SK-N-SH treated with all-trans-retinoic acid at 6 μM for 48 hours (cell line): ENCODE measurements at places on chromosomes 7 and 10.
A peak's percentile ranks its signal among the peaks of the same experiment; 100 is the strongest.

- no peak for ATAC-seq
These were observed 982.8 kb upstream of the SORCS1 start for GRCh38 chr10:108147346-108147745.

GRCh38 chr10:17622061-17622460 lies 4.9 kb upstream of the HACD1 start:
- no peak for ATAC-seq

DNA sequence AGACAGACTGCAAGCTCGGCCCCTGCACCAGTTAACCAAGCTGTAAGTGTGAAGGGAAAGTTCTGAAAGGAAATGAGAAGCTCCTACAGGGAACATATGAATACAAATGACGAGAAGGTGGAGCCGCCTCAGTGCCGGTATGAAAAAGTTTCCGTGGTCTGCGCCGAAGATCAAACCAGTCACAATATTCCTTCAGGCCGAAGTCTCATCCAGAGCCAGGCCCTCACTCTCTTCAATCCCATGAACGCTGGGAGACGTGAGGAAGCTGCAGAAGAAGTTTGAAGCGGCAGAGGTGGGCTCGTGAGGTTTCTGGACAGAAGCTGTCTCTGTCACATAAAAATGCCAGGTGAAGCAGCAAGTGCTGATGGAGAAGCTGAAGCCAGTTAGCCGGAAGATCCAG lies 71.9 kb downstream of the CFAP46 start:
- no peak for ATAC-seq

GRCh38 chr10:64368298-64368697 lies 847.1 kb downstream of the REEP3 start:
- no peak for ATAC-seq

DNA sequence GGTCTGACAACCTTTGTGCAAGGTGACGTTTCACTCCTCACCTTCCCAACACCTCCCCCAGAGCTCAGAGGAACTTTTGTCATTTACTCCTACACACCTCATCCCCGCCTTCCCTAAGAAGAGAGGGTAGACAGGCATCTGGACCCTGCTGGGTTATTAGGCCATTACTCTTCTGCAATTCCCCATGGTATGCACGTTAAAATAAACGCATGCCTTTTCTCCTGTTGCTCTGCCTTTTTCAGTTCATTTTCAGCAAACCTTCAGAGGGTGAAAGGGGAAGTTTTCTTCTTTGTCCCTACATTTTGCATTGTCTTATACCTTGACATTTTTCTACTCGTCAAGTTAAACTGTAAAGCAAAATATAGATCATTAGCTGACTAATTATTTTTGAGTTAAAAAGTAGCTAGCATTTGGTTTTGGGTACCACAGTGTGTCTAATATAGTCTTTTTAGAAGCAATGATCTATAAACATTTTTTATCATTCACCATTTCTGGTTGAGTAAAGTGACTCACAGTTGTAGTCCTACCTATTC lies 10.5 kb upstream of the EDRF1 start:
- no peak for ATAC-seq

- no peak for ATAC-seq
These were observed 705 bp downstream of the SLF2 start for GRCh38 chr10:100913470-100913865.

GRCh38 chr7:104240401-104240800 lies 32.6 kb upstream of the ORC5 start:
- ATAC-seq = no peak

DNA sequence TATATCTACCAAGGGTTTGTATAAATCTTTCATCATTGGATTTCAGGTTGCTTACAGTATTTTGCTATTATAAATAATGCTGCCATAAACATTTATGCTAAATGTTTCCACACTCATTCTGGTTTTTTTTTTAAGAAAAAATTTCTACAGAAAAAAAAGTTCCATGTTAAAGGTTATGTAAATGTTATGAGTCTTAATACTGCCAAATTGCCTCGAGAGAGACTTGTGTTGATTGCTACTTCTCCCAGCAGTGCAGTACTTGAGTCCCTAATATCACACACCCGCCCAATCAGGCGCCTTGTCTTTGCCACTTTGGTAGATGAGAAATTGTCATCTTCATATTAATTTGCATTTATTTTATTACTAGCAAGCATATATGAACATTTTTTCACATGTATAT lies 96.7 kb upstream of the TMEM26 start:
- no peak for ATAC-seq

GRCh38 chr7:101597941-101598340 lies 31.2 kb downstream of the MYL10 start:
- no peak for ATAC-seq

DNA sequence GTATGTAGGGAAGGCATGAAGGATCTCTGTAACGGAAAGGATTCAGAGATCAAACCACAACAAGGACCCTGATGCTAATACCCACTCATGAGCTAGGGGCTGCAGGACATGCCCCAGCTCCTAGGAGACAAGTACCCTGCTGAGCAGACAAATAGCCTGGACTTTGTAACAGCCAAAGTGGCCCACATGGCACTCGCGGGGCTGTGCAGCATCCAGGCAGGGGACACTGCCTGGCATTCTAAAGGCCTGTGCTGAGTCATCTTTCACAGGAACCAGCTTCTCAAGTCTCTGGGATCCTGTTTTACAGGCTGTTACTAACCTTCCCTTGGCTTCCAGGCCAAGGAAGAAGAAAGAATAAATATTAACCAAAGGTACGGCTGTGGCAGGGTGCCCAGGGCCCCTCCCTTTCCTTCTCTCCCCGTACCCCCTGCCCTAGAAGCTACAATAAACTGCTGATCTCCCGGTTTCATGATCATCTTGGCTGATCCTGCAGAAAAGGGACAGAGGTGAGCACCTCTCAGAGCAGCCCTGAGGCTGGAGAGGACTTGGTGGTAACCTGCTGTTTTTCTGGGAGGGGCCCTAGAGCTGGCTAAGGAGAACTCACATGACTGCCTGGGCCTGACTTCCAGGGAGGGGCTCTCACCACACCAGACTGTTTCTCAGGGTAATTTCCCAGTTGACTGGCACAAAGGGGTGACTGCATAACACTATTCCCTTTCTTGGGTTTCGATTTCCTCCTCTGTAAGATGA lies 4.2 kb upstream of the RPEL1 start:
- ATAC-seq = peak; percentile 77

GRCh38 chr7:111429781-111430180 lies 132.5 kb downstream of the IMMP2L start:
- ATAC-seq = no peak

DNA sequence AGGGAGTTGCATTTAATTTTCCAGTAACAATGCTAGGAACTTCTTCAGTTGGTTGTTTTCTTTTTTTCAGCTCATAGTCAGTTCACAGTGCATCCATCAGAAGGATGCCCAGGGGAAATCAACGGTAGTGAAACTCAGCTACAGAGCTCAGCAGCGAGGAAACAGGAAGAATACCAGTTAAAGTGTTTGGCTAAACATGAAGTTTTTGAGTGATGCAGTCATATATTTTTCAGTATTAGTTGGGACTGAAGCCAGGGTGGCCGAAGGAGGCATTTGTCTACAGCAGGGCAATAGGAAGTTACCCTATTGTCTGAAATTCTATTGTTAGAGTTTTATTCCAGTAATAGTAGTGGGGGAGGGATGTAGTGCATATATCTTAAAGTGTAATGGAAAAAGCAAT lies 45.3 kb upstream of the MALRD1 start:
- no peak for ATAC-seq

DNA sequence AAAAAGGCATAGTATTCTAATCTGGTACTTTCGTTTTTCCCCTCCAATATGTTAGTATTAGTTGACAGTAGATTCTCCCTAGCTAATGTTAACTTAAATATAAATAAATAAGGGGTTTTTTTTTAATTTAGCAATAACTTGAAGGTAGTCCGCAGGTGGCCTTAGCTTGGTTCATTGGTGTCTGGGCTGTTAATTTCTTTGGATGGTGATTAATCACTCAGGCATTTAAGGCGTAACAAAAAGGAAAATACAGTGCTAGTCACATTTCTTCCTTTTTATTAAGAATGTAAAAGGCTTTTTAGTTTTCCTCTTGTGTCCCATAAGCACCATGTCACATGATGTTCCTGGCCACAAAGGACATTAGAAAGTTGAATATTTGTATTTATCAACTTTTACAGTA lies 161.0 kb upstream of the POT1 start:
- no peak for ATAC-seq

- ATAC-seq = no peak
These were observed 37.8 kb upstream of the COBL start for GRCh38 chr7:51354434-51354833.

DNA sequence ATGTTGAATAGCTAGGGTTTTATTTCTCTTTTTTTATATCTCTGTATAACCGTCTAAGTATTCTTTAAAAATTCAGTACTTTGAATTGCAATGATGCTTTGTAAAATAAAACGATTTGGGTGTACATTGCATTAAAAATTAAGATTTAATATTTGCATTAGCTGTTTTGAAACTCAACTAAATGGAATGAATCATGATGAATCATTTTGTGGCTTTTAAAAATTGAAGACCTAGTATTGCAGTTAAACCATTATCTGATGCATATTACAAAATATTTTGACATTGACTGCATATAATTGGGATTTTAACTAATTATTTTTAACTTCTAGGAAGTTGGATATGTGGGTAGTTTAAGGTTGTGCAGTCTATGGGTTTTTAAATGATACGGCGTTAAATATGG lies 314.0 kb downstream of the CDK14 start:
- ATAC-seq = peak; percentile 64

DNA sequence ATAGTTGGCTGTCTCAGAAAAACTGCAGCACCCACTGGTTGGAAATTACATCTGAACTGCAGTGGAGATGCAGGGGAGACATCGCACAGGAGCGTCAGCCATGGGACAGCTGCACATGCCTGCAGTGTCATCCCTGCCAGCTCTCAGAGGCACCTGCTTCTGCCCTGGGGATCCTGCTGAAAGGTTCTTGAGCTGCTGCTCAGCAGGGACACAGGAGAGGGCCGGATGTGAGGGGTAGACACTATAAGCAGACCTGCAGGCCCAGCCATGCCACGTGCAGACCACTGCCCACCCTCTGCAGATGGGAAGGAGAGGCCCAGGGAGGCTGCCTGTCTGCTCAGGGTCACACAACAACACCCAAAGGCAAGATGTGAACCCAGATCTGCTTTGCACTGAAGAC lies 601.4 kb downstream of the DNAJB6 start:
- no peak for ATAC-seq

GRCh38 chr10:78802431-78802830 lies 266.3 kb upstream of the ZMIZ1 start:
- peak; percentile 4 for ATAC-seq

DNA sequence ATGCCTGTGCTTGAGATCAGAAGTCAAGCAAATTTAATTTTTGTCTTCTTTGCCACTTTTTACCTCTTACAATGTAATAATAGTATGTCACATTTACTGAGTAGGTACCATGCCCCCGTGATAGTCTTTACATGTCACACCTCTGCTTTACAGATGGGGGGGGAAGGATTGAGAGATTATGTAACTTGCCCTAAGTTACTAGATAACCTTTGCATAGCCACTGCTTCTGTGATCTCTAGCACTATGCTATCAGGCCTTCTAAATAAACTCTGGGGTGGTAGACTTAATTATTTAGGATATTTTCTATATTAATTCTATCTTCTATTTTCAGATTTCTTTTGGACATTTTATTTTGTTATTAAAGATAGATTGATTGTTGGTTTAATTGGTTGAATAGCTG lies 514.4 kb downstream of the SUGCT start:
- no peak for ATAC-seq

DNA sequence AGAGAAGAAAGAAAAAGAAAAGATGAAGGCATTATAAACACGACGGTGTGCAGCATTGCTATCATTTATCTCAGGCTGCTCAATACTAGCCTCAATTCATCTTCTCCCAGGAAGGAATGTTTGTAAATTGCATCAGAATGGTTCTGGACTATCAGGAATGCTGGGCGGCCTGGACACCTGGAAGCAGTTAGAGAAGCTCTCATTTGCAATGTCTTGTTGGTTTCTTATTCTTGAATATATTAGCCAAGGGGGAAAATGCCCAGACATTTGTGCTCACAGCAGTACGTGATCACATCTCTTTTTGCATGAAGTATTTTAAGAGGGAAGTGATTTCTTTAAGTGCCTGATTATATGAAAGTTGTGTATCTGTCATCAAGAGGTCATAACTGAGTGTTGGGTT lies 85.6 kb upstream of the IMMP2L start:
- no peak for ATAC-seq

- ATAC-seq = no peak
These were observed 47.4 kb downstream of the KCND2 start for GRCh38 chr7:120320218-120320961.

GRCh38 chr7:39183796-39184195 lies 206.1 kb downstream of the POU6F2 start:
- ATAC-seq = no peak

GRCh38 chr10:48450741-48451466 lies 144.4 kb downstream of the MAPK8 start:
- no peak for ATAC-seq

GRCh38 chr7:14389595-14389994 lies 400.1 kb upstream of the ETV1 start:
- ATAC-seq = no peak

DNA sequence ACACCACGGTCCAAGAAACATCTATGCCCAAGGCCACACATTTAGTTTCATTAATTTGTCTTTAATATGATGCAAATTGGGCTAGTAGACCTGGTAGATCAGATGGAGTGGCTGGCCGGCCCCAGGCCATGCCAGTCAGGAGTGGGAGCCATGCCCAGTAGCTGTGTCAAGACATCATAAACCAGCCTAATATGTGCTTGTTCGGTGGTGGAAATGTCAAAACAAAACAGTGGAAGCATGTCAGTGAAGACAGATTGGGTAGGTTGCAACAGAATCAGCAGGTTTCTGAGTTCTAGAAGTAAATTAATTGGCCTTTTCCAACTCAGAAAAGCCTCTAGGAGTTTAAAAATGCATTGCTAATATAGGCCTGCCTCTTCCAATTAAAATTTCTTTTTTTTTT lies 124.7 kb downstream of the NRP1 start:
- ATAC-seq = no peak

GRCh38 chr10:48780341-48780740 lies 95.7 kb downstream of the WDFY4 start:
- ATAC-seq = no peak

- no peak for ATAC-seq
These were observed 1.9 kb upstream of the MYH16 start for GRCh38 chr7:99270702-99271101.

DNA sequence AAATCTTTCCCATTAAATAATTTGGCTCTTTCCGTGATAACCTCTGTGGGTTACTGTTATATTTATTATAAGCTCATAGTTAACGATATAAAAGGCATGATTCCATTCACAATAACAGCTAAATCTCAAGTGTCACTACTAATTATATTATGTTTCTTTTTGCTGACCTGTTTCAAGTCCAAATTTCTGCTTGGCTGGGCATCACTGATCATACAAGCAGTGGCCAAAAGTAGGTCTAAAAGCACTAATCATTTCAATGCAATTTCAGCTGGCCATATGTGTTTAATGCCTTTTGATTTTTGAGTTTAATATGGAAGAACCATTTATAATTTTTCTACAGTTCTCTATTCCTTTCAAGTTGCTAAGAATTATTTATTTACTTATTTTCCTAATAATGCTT lies 110.7 kb downstream of the SEMA3A start:
- ATAC-seq = no peak

- no peak for ATAC-seq
These were observed 134.0 kb downstream of the TPST1 start for GRCh38 chr7:66339141-66339540.
